Dermis microvascular lymphatic vessel endothelial cell (primary cell): ENCODE measurements at places on chromosomes 5 and 9. TPM values are rescaled to one million over a fixed set of nuclear protein-coding genes. Genes with fewer than 3 reads are reported as not detected.

Gene LRRC70
- total RNA-seq = 43.4 and 63.7 TPM in 2 replicates

Gene UBE2QL1
- 0.13 and 1.0 TPM in 2 replicates for total RNA-seq

Gene ZFP2
- 0.39 and 0.89 TPM in 2 replicates for total RNA-seq

Gene HDAC3
- 46.6 and 52.8 TPM in 2 replicates for total RNA-seq

Gene LHFPL2
- 21.1 and 39.6 TPM in 2 replicates for total RNA-seq

Gene IL9
- total RNA-seq = not detected in 2 replicates

Gene MARVELD2
- 0.90 and 1.6 TPM in 2 replicates for total RNA-seq

Gene DAB2IP
- 15.3 and 25.4 TPM in 2 replicates for total RNA-seq

Gene DIPK1B
- 70.8 and 93.8 TPM in 2 replicates for total RNA-seq

Gene BRD8
- total RNA-seq = 20.2 and 22.9 TPM in 2 replicates

Gene AIF1L
- total RNA-seq = 1.6 and 2.4 TPM in 2 replicates

Gene WNK2
- total RNA-seq = under 0.01 and 0.13 TPM in 2 replicates

Gene HACD4
- total RNA-seq = 0.25 and 0.26 TPM in 2 replicates

Gene SPATA31C1
- not detected in 2 replicates for total RNA-seq

Gene SPAG8
- not detected in 2 replicates for total RNA-seq

Gene LHX3
- not detected in 2 replicates for total RNA-seq

Gene DRD1
- total RNA-seq = not detected in 2 replicates

Gene HRH2
- 0.13 TPM in 1 of 2 replicates, not detected in the other for total RNA-seq

Gene TOPORS
- total RNA-seq = 24.3 and 29.3 TPM in 2 replicates

Gene CD180
- total RNA-seq = under 0.01 TPM in 1 of 2 replicates, not detected in the other

Gene TPRN
- total RNA-seq = 3.3 and 4.4 TPM in 2 replicates

Gene SH3RF2
- 0.13 TPM in 1 of 2 replicates, not detected in the other for total RNA-seq

Gene SPACA9
- total RNA-seq = 1.0 and 1.4 TPM in 2 replicates

Gene SMIM23
- not detected in 2 replicates for total RNA-seq

Gene PCDHA10
- total RNA-seq = under 0.01 and 0.13 TPM in 2 replicates

Gene MBLAC2
- 4.2 and 5.1 TPM in 2 replicates for total RNA-seq

Gene PCDHGB5
- total RNA-seq = 6.4 and 9.7 TPM in 2 replicates

Gene KIF4B
- 0.26 and 0.63 TPM in 2 replicates for total RNA-seq

Gene TMEM252
- total RNA-seq = 0.13 TPM in 1 of 2 replicates, not detected in the other

Gene GPR150
- total RNA-seq = 0.13 TPM in 2 replicates

Gene COL27A1
- total RNA-seq = 1.0 and 1.1 TPM in 2 replicates

Gene ZFYVE16
- total RNA-seq = 25.2 and 34.8 TPM in 2 replicates

Gene ADCY2
- total RNA-seq = not detected in 2 replicates

Gene GPR151
- total RNA-seq = not detected in 2 replicates

Gene RANBP17
- total RNA-seq = 4.4 and 4.5 TPM in 2 replicates

Gene KCTD16
- under 0.01 TPM in 2 replicates for total RNA-seq

Gene OR1N1
- total RNA-seq = not detected in 2 replicates

Gene FRRS1L
- under 0.01 TPM in 2 replicates for total RNA-seq

Gene CCNJL
- 4.0 and 8.5 TPM in 2 replicates for total RNA-seq

Gene TLR4
- total RNA-seq = 165 and 172 TPM in 2 replicates

Gene CAMLG
- total RNA-seq = 30.7 and 30.9 TPM in 2 replicates

Gene WDR38
- total RNA-seq = not detected in 2 replicates

Gene SLC6A18
- not detected in 2 replicates for total RNA-seq

Gene ZNF883
- total RNA-seq = 0.13 and 0.38 TPM in 2 replicates

Gene BRINP1
- total RNA-seq = 0.26 and 1.9 TPM in 2 replicates

Gene SMC5
- 11.4 and 15.5 TPM in 2 replicates for total RNA-seq

Gene ADAMTS19
- not detected in 2 replicates for total RNA-seq

Gene SLC2A8
- total RNA-seq = 5.9 and 10.2 TPM in 2 replicates

Gene NIPAL4
- not detected in 2 replicates for total RNA-seq

Gene PRPF4
- total RNA-seq = 21.8 and 21.9 TPM in 2 replicates

Gene WNT8A
- not detected in 2 replicates for total RNA-seq

Gene FAM221B
- total RNA-seq = not detected in 2 replicates

Gene SPINK4
- not detected in 2 replicates for total RNA-seq

Gene IRX1
- not detected in 2 replicates for total RNA-seq

Gene SH3GL2
- under 0.01 TPM in 1 of 2 replicates, not detected in the other for total RNA-seq

Gene LCN15
- 0.13 TPM in 1 of 2 replicates, not detected in the other for total RNA-seq
